ENCODE measurements at places on chromosomes 1 and 21.

- no peak for DNase-seq
Observed at GRCh38 chr1:2875707-2876561, 74.4 kb upstream of the TTC34 start.

DNA sequence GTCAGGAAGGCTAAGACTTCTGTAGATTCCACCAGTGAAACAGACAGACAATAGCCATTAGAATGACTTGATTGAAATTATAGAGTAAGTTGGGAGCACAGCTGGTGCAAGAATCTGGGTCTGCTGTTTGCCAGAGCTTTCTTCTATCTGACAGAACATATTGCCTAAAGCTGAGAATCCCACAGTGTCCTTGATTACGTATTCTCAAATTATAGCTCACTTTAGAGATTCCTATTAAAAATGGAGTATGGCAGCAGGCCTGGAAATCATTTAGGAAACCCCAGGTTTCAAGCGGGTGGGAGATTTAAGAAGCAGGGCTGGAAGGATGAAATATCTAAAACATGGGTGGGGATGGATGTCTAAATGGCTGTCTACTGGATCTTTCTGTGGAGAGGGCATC is 639.7 kb upstream of the CXADR start:
- no peak for DNase-seq

DNA sequence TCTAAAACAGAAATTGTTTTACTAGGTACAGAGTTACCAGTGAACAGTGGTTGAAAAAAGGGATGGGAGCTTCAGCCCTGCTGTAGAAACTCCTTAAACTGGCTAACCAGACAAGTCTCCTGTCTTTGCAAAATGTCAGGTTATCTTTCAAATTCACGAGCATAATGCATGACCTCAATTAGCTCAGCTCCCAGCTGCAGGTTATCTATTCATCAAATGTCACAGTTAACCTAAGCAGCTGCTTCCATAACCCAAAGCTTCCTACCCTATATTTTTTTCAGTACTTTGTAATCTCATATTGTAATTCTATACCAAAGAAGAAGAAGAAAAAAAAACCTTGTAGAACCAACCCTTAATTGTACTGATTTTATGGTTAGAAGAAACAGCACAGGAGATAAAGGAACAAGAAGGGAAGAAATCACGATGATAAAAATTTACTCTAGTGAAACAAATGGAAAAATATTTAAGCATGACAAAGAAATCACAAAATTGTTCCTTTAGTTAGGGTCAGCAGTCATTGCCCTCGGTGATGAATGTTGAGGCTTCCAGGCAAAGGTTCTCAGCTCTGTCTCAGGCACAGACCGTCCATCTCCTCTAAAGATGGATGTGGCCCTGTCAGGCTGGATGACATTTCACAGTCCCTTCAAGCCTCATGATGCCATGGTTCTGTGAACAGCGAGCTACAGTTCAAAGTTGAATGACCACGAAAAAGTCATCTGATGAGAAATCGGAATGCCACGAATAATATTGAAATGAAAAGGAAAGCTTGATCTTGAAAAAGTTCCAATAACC is 95.9 kb downstream of the PLD5 start:
- no peak for DNase-seq

DNA sequence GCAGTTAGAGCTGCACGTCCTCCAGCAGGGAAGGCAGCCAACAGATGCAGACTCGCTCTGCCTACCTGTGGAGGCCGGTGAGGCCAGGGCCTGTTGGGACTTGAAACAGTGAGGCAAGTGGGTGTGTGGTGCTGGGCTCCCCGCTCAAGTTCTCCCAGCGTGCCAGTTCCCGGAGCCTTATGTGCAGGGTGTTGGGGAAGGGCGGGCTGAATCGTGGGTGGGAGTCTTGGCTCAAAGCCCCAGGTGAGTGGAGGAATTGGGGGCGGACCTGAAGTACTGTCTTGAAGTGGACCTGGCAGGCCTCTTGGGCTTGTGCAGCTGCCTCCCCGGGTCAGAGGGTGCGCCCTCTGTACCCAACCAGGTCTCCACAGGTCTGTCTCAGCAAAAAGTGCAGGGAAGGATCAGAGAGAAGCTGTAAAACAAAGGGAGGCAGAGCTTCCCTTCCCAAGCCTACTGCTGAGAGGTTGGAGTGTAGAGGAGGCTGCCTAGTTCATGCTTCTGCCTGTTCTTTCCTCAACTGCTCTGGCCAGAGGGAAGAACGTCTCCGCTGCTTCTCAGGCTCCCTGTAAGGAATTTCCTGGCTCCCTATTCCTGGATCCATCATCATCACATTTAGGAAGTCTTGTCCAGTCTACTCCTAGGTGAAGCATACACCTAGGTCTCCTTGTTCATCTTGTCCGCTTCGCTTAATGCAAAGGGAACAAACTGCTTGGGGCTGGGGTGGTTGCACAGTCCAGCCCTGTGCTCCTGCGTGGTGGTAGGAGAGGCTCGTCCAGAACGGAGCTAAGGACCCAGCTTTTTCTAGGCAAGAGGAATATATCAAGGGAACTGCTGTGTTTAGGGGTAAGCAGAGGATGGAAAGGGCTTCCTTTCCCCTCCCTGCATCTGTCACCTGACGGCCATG is 14.9 kb downstream of the UTP11 start:
- no peak for DNase-seq

GRCh38 chr1:22884806-22885530 is 87.7 kb downstream of the LACTBL1 start:
- peak; percentile 14 for DNase-seq

DNA sequence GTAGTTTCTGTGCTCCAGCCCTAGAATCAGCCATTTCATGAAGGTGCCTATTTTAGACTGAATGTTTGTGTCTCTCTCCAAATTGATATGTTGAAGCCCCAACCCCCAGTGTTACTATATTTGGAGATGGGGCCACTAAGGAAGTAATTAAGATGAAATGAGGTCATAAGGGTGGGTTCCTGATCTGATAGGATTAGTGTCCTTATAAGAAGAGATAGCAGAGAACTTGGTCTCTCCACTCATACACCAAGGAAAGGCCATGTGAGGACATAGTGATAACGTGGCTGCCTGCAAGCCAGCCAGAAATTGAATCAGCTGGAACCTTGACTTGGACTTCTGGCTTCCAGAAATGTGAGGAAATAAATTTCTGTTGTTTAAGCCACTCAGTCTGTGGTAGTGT is 12.3 kb downstream of the RAVER2 start:
- DNase-seq, result no peak
